ENCODE measurements at places on chromosomes 13 and 19.

DNA sequence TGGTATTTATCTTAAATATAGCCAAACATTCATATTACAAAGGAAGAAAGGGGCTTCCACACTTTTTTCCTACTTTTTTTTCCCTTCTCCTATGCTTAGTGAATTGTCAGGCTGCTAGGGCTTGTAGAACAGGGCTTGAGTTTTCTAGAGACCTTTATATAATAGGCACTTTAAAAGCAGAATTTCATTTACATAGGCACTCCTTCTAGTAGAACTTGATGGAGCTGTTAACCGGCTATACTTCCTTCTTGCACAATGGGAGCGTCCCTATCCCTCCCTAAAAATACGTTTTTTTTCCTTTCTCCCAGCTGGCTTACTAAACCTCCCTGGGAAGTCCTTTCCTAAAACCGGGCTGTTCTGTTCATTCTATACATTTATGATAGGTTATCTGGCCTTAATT lies 1.1 kb downstream of the TRIM13 start:
- DNase-seq: no peak

DNA sequence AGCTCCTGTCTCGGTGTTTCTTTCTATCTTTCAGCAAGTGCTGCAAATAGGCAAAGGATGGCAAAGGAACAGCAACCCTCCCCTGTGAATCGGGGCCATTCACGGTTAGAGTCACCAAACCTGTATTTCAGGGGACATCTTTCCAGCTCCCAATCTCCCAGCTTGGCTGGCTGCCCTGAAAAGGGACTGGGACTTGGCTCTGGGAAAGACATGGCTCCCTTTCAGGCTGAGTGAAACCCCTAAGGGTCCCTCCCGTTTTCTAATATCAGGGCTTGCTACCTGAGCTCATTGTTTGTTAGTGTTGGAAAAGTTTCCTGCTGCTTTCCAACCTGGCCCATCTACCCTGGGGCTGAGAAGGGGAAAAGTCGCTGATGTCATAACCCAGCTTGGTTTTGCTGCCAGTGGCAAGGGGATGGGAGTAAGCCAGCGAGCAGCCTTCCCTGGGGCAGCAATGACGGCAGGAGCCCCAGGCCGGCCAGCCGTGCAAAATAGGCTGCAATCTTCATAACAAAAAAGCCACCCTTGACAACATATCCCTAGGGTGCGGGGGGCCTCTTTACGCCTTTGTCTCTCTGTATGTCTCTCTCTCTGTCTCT lies 29.9 kb downstream of the SERP2 start:
- no peak for DNase-seq

DNA sequence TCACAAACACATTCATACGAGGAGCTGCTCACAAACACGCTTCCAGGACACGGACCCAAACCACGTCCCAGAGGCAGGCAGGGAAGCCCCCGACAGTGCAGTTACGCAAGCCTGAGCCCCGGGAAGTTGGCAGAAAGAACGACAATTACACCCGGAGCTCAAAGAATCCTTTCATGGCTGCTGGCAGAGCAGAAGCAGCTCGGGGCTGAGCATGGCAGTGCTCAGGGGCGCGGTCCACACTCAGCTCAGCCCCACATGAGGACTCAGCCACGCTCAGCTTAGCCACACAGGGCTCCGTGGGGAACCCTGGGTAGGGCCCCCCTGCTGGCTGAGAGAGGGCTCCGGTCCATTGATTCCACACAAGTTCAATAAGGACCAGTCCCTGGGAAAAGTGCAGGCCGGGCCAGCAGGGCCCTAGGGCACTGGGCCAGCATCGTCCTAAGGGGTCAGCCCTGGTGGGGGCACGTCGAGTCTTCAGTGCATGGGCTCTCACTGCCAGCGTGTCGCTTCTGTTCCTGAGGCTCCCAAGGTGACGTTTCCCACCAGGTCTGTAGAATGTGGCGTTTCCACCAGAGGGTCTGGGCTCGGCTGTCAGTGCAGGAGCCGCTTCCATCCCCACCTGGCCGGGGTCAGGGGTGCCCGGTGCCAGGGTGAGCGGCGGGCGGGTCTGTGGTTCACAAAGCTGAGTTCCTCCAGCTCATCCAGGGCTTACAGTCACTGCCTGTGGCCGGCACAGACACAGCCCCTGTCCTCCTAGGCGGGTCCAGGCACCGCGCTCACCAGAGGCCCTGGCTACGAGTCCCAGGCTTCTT lies 23.1 kb downstream of the GAS6 start:
- no peak for DNase-seq

DNA sequence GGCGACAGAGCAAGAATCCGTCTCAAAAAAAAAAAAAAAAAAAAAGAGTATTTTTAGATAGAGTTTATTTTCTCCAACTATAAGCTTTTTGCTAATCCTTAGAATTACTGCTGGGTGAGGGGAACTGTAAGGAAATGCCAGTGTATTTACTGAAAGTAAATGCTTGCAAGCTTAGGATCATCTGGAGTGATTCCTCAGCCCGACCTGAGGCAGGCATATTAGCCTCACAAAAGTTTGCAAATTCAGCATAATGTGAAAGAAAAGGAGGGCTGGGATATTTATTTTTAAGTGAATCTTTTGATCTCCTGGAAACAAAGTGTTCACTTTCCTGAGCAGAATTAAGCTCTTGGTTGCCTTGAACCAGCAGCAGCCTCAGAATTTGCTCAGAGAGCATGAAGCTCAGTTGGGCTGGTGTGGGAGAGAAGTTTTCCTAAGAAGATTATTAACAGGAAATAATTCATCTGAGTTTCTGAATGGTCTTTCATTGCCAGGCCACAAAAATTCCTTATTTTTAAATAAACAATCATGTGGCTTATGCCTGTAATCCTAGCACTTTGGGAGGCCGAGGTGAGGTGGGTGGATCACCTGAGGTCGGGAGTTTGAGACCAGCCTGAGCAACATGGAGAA lies 24.7 kb upstream of the SPATA13 start:
- DNase-seq: no peak

GRCh38 chr13:41061914-41062837 lies 867 bp downstream of the WBP4 start:
- peak; percentile 68 for DNase-seq

DNA sequence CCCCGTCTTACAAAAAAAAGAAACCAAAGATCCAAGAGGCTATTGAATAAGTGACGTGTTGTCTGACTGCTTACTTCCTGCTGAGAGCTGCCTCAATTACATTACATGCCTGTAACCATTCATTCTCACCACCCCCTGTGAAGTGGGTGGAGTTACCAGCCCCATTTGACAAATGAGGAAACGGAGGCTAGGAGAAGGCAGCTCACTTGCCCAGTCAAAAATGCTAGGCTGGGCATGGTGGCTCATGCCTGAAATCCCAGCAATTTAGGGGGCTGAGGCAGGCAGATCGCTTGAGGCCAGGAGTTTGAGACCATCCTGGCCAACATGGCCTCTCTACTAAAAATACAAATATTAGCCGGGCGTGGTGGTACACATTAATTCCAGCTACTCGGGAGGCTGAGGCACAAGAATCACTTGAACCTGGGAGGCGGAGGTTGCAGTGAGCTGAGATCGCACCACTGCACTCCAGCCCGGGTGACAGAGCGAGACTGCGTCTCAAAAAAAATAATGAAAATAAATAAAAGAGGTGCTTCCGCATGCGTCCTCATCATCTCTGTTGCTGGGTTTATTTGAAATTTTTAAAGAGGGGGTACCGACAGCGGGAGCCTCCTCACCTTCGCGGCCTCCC lies 499 bp downstream of the LSM7 start:
- DNase-seq: peak; percentile 30

GRCh38 chr13:82447416-82448077 lies 1434.7 kb downstream of the SLITRK1 start:
- DNase-seq: no peak

DNA sequence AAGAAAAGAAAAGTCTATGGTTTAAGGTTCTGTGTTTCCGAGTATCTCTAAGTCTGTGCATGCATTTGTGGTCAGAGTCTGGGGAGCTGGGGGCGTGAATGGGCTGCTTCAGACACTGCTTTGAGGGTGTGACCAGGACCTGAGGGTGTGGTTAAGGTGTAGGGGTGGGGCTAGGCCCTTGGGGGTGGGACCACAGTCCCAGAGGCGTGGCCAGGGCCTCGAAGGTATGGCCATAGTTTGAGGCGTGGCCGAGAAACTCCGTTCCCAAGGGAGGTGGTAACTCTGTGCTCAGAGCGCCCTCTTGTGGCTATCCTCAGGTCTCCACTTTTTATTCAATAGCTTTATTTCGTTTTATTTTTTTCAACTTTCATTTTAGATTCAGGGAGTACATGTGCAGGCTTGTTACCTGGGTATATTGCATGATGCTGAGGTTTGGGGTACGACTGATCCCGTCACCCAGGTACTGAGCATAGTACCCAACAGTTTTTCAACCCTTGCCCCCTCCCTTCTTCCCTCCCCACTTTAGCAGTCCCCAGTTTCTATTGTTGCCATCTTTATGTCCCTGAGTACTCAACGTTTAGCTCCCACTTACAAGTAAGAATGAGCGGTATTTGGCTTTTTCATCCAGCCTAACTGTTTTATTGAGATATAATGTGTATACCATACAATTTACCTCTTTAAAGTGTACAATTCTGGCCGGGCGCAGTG lies 7.0 kb upstream of the CBLC start:
- peak; percentile 87 for DNase-seq

DNA sequence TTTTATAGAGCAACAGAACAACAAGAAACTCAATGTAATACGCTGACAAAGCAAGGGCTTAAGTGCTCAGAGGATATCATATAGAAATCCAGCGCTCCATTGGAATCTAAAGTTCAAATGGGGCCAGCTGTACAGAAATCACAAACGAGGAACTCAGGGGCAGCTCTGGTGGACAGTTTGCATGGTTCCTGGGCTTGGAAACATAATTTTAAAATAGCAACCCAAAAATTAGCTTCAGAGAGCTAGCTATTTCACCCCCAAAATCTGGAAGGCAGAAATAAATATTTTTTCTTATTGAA lies 19.2 kb upstream of the LATS2 start:
- DNase-seq: no peak

DNA sequence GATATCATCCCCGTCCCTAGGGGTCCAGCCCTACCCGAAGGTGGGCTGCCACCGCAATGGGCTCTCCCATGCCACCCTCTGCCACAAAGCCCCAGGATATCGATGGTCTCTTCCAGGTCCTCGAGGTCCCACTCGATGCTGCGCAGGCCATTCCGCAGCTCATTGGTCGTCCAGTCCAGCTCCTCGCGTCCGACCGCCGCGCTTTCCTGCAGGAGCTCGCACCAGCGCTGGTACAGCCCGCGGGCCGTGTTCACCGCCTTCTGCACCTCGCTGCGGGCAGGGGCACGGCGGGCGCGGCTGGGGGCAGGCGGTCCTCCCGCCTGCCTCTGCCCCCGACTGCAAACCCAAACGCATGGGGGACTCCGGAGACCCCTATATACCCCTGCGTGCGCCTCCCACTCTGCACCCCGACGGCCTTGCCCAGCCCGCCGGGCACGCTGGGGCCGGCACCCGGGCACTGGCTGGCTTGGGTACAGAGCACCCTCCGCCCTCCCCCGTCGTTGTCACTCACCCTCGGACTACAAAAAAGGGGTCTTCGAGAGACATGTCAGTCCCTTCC lies 468 bp downstream of the STX10 start:
- peak; percentile 12 for DNase-seq

GRCh38 chr19:39563408-39563807 lies 23.4 kb upstream of the EID2 start:
- no peak for DNase-seq

- DNase-seq: peak; percentile 67
Observed at GRCh38 chr19:21586311-21587116, 81.1 kb downstream of the ZNF429 start.

Data from hematopoietic multipotent progenitor cell treated with erythropoietin and hydrocortisone succinate and interleukin-3 and kit ligand, for 15 days (in vitro differentiated cells).